Stimulated activated CD4-positive, alpha-beta T cell treated with anti-CD3 and anti-CD28 coated beads, TNF-alpha, amount 100 ng/mL, for 4 hours (primary cell): ENCODE measurements at places on chromosomes 4 and X.

GRCh38 chr4:169810325-169811323, 52.9 kb upstream of the HPF1 start:
- DNase-seq = no peak

- DNase-seq = no peak
Measured at GRCh38 chr4:149912000-149912399, 96.4 kb upstream of the IQCM start.

GRCh38 chr4:82097504-82097903, 276.3 kb downstream of the HNRNPD start:
- DNase-seq = no peak

DNA sequence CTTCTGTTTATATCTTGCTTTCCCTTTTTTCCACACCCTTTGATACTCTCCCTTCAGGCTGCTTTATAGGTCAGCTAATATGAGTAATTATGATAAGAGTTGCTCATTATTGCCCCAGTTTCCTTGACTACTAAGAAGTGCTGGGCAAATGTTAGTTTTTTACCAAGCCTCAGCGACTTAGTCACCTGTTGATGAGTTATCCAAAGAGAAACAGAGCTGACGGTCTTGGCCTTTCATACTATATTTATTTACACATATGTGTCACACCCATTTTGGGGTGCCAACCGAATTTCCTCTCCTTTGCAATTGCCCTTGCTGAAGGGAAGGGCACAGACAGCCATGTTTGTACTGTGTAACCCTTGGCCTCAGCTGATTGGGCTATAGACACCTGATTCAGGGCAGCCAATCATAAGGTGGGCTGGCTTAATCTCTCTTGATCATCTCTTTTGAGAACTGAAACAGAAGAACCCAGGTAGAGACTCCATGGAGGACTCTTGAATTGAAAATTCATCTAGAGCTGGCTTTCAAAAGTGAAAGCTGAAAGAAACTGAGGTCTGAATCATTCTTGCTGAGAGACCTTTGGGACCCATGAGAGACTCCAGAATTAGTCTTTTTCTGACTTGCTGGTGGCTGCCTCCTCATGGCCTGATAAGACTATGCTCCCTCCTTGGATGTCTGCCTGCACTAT, 111.7 kb upstream of the RPS6KA3 start:
- DNase-seq = no peak

DNA sequence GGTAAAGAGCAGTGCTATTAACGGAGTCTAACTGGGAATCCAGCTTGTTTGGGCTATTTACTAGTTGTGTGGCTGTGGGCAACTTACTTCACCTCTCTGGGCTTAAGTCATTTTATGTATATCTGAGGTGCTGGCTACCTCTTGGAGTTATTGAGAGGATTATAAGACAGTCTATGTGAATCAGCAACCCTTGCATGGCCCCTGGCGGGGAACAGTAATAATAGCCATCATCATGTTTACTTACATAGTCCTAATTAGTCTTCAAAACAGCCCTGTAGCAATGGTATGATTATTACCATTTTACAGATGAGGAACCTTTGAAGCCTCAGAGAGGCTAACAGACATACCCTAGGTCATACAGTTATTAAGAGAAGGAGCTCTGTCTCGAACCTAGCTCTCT, 1.5 kb downstream of the HPRT1 start:
- DNase-seq = no peak

GRCh38 chr4:67207941-67208441, 337.3 kb downstream of the CENPC start:
- no peak for DNase-seq

- no peak for DNase-seq
Measured at GRCh38 chr4:82419451-82419850, 10.8 kb downstream of the HNRNPDL start.

DNA sequence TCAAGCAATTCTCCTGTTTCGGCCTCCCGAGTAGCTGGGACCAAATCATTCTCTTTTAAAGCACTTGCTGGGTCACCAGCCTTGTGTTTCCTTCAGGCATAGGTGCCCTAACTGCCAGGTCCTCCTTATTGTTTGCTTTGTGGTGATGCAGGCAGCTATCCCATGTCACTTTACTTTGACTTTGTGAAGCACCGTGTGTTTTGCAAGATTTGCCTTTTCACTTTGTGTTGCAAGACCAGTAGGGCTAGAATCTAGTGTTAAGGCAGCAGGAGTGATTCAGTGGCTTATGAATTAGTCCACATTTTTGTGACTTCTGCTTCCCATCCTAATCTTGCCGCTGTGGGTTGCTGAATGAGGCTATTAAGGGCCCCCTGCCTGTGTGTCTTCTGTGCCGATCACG, 20.2 kb downstream of the SYAP1 start:
- DNase-seq = no peak

DNA sequence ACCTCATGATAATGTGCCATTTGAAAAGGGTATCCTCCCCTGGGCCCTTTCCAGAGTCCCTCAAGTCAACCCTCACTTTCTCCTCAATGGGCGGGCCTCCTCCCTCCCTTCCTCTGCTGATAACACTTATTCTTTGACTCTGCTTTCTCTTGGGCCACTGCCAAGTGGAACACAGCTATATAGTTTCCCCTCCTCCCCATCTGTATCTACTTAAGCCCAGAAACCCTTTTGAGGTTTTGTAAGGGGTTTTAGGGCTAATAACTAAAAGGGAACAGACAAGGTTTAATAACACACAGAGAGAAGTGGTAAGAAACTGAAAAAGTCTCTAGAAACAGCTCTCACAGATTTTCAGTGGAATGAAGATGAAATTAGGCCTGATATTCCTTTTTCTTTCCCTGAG, 116.7 kb downstream of the GPC3 start:
- DNase-seq = no peak

GRCh38 chrX:154002215-154002719, 17.4 kb downstream of the IRAK1 start:
- DNase-seq = no peak

DNA sequence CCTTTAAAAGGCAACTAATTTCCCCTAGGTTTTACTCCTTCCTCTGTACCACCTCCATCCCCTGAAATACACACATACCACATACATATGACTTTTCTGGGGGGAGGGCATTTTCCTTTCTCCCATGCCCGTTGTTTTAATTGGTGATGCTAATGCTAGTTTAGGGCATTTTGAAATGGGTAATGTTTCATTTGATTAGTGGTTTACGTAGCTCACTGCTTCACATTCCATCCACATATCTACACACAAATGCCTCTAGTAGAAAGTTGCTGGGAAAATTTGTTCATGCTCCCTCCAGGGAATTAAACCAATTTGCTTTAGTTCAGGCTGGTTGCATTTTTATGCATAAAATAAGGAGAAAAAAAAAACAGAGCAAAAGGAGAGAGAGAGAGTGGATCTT, 231.2 kb downstream of the FRAS1 start:
- DNase-seq = no peak
